ENCODE measurements at places on chromosomes 16 and 17.

DNA sequence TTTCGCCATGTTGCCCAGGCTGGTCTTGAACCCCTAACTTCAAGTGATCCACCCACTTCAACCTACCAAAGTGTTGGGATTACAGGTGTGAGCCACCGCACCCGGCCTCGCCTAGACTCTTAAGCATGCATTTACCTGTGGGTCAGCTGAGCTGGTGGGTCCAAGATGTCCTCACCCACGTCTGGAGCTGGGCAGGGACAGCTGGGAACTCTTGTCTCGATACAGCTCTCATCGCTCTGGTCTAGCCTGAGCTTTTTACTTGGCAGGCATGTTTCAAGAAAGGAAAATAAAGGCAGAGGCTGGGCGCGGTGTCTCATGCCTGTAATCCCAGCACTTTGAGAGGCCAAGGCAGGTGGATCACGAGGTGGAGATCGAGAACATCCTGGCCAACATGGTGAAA, 56.9 kb upstream of the PHOSPHO1 start:
- no peak for DNase-seq

GRCh38 chr16:70703041-70703834, 17.4 kb upstream of the MTSS2 start:
- DNase-seq = no peak

- no peak for DNase-seq
These were observed 12.1 kb upstream of the FOXF1 start for GRCh38 chr16:86498155-86498670.

GRCh38 chr17:50469671-50470305, 1.1 kb upstream of the CHAD start:
- DNase-seq = no peak

DNA sequence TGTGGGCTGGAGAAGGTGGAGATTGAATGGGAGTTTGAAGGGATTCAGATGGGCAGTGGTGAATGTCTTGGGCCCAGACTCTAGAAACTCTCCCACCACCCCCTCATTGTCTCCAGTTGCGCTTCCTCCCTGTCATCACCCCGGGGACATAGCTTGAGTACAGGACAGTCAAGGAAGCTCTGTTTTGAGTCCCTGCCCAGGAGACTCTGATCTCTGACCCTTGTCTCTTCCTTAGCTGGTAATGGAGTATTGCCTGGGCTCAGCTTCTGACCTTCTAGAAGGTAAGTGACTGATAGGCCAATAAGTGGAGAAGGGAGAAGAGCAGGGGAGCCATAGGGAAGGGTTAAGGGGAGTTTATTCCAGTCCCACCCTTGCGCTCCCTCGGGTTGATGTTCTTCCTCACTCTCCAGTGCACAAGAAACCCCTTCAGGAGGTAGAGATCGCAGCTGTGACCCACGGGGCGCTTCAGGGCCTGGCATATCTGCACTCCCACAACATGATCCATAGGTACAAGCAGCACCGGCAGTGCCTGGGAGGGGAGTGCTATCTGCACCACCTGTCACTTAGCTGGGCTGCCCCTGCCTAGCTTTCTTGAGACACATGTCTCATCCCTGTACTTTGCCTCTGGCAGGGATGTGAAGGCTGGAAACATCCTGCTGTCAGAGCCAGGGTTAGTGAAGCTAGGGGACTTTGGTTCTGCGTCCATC, 5.0 kb downstream of the TAOK2 start:
- DNase-seq = no peak

DNA sequence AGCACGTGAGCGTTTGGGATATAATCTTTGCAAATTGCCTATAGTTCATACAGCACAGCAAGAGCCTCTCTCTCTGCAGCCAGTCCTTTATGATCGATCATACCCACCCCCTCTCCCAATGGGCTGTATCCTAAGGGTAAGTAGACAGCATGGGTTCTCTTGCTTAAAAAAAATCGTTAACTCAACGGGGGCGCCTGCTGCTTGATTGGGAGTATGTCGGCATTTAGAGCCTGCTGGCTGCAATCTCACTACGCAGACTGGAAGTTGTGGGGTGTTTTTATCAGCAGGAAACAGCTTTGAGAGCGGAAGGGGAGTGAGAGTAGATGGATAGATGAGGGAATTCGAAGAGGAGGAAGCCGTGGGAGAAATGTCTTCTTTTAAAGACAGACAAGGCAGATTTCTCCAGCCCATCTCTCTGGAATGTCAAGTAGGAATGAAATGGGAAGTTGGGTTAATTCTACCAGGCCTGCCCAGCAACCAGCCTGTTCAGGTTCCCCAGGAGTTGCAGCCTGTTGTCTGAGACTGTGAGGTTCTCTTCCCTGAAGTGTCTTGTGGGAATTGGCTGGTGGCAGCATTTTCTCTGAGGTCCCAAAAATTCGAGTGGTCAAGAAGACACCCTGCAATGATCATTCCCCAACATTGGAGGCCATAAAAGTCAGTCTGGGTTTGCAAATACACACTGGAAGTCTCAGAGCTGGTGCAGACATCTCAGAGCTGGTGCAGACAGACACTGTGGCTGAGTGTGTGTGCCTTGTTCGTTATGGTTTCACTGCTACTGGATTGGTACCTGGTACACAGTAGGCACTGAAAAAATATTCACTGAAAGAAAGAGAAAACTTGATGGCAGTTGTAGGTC, 65.6 kb downstream of the PRKCB start:
- DNase-seq = no peak

DNA sequence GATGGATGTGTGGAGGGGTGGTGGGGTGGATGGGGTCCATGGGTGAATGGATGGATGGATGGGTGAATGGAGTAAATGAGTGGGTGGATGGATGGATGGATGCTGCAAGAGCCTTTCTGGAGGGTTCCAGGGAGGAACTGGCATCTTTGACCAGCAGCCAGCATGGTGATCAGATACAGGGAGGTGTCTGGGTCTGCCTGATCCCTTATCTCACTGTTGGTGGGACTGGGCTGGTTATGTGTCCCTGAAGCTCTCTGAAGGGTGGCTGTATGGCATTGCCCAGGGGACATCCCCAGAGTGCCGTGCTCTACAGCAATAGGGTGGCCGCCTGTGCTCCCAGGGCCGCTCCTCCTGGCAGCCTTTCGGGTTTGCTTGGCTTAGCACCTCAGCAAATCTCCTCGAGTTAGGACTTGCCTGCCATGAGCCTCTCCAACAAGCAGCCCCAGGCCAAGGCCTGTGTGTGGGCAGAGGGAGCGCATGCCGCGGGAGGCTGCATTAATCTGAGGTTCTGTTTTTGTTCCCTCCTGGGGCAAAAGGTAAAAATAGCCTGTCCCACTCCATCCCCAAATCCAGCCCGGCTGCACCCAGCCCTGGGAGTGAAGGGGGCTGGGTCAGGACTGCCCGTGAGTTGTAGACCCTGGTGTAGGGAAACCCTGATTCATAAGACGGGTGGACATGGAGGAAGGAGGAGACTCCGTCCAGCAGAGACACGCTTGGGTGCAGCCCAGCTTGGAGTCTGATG, 165.4 kb downstream of the SEC14L1 start:
- no peak for DNase-seq

DNA sequence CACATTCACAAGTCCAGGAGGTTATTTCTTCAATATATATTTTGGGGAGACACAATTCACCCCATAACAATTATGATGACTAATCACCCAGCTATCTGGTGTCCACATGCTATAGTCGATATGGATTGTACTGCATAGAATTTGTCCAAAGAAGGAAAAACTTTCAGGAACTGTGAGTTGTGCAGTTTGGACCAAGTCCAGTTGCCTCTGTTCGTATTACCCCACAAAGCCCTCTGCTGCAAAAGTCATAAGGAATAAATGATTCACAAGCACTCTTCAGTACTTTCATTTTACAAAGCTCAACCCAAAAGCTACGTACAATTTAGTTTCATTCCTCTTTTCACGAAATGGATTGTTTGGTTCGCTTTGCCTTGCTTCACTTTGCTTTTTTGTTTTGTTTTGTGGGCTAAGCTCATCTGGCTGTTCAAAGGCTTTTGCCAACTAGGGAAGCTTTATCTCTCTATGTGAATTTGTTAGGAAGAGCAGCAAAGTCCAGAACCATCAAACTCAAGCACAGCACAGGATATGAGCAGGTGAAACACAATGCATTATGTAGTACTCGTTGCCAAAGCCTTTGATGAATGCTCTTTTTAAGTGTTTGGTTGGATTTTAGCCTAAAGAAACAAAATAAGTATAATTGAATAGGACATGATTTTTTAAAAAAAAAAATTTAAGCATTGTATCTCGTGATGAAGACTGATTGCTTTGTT, 98.6 kb downstream of the ZNF18 start:
- no peak for DNase-seq

DNA sequence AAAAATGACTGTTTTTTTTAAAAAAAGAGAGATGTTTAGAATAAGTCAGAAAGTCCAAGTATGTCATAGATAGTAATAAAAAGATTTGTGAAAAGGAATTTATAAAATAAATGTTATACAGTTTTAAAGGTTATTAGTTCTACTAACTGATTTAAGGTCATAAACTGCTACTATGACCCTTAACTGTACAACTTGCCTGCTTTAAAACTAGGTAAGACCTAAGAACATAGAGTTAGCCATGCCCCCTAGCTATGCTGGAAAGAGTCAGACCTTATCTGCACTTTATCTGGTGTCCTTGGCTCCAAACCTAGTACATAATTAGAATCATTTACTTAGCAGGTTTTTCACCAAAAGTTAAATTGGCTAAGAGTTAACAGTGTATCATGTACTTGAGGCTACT, 23.5 kb upstream of the SLC6A2 start:
- no peak for DNase-seq

GRCh38 chr17:64334851-64335250, 55.8 kb downstream of the PECAM1 start:
- DNase-seq = no peak

GRCh38 chr16:29023279-29024277, 38.7 kb downstream of the LAT start:
- no peak for DNase-seq

DNA sequence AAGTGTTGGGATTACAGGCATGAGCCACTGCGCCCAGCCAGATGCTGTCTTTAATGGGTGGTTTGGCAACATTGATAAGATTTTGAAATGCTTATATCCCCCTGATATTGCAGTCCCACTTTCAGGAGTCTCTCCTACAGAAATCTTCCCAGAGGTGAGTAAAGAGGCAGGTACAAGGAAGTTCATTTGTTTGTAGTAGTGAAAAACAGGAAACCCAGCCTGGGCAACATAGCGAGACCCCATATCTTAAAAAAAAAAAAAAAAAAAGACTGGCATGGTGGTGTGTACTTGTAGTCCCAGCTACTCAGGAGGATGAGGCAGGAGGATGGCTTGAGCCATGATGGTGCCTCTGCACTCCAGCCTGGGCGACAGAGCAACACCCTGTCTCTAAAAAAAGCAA, 6.2 kb upstream of the NUPR1 start:
- DNase-seq = no peak

DNA sequence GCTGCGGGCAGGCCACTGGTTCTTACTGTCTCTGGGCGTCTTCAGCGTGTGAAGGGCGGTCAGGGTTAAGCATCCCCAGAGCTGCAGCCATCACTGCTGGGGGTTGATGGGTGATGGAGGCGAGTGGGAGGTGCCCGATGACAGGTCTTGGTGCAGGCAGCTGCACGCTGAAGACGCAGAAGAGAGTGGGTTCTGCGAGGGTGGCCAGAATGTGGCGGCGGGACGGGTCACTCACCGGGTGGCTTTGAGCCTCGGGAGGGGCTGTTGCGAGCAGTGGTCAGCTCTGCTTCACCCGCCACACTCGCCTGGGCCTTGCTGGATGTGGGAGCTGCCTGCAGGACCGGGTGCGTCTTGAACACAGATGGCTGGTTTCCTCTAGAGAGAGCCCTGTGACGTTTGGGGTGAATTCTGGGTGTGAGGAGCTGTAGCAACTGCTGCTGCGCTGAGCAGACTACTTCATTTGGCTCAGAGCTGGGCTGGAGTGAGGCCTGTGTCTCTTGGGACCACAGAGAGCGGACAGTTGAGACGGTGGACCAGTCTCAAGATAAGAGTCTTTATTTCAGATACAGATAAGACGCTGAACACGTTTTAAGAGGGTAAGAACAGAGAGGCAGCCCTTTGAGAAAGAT, 44.6 kb upstream of the ZNF750 start:
- DNase-seq = no peak

DNA sequence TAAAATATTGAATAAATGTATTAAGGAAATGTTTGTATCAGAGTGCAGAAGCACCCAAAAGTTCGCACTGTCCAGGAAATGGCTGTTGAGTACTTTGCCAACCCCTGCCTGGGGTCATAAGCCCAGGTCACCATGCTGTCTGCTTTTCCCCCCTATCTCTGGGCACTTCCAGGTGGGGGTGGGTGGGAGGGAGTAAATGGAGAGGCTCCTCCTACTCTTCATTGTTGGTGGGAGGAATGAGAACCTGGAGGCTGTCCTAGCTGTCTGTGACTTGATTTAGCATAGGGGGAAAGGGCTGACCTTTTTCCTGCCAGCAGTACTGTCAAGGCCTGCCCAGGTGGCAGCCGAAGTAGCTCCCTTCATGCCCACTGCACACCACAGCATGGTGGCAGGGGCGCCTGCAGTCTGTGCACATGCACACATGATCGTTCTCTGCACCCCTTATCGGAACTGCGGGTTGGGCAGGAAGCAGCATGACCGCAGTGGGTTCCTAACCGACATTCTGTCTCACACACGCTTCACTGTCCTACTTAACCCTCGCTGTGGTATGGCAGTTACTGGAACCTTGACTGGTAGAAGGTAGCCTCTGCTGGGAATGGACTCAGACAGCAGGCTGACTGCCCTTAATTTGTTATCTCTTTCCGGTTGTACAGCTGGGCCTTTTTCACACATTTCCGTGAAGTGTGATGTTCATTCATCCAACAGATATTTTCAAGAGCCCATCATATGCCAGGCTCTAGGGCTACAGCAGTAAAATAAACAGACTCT, 41.5 kb downstream of the LDHD start:
- DNase-seq = no peak

- DNase-seq = no peak
These were observed 204.7 kb upstream of the TNRC6C start for GRCh38 chr17:77753691-77754245.

DNA sequence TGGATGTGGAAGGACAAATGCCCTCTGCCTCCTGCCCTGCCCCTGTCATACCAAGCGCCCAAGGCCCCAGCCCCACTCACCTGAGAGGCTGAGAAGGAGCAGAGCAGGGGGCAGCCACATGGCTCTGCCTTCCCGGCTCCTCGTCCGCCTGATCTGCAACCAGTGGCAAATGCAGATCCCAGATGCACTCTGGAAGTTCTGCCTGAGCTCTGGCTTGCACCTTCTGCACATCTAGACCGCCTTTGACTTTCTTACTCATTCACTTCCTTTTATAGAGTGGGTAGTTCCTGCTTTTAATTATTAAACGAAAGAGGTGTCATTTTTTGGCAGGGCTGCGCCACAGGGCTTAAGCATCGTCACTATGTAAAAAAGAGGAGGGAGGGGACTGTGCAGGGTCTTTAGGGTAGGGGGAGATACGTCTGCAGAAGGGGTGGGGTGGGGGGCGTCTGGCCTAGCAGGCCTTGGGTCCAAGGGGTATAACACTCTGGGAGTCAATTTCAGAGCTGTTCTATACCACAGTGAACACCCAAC, at the start of gene CD300LB:
CD300LB (minus strand) TSS at position 245 of the 531 bp plus-strand sequence; CDS start at position 120, 125 bp downstream.
- no peak for DNase-seq

DNA sequence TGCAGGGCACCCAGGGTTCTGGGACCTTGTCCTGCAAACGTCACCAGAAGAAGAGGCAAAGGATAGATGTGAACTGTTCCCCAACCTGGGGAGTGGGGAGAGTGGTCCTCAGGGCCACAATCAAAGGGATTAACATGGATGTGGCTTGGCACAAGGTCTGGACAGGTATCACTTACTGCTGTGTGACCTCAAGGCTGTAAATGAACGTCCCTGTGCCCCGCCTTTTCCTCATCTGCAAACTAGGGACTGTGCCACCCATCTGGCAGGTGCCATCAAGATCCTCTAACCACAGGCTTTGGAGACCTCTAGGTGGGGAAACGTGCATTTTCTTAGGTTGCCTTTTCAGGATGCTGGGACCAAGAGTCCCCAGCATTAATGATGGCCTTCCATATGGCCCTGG, 25.1 kb downstream of the SLC5A10 start:
- DNase-seq = no peak

All from hippocampal formation (tissue), 2 donors.